ENCODE measurements at places on chromosomes 6 and 20.

GRCh38 chr20:6693178-6693807 lies 74.2 kb upstream of the BMP2 start:
- no peak for DNase-seq

DNA sequence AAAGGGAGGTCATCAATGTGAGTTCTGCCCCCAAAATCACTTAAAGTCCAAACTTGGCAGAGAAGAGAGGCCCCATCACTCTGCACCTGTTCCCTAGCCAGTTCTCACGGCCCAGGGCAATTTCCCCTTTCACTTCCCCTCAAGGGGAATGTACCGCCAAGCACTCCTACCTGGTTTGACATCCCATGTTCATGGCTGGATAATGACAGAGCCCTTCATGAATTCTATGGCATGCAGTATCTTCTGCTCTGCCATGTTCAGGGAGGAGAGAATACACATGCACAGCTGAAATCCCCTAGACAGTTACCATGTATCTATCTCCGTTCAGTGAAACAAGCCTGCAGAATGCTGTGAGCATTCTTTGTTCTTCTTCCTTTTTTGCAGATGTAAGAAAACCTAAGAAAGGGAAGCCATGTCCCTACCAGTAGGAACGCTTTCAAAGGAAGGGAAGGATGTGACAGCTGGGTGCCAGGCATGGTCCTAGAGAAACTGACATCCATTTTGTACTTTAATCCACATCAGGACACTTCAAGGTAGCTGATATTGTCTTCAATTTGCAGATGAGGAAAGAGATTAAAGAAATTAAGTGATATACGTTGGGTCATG lies 79.8 kb upstream of the ARID1B start:
- no peak for DNase-seq

DNA sequence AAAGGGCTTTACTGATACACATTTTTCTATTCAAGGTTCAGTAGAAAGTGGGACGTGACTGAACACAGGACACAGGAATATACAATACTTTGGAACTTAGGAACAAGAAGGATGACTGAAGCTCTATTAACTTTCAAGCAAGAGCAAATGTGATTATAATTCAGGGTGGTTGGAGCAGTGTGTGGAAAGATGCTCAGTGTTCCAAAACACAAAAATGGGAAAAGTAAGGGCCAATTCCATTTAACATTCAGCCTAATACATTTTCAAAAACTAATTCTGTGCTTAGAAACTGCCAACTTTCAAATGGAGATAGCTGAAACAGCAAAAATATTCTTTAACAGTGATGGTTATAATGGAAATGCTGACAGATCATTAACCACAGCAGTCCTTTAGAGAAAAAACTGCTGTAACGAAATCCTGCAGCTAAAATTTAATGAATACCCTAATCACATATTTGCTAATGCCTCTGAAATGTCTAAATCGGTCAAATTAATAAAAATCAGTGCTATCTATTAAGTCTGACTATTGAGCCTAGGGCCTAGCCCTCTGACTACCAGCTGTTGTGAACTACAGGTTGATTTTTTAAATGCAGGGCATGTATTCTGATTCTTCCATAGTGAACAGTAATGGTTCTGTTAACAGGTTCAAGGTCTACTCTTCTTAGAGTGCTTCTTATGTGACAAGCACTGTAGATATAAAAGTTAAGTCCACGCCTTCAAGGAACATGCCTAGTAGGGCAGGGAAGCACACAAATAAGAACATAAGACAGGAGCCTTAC lies 45.9 kb downstream of the RARS2 start:
- no peak for DNase-seq

GRCh38 chr20:32761831-32762753 lies at the start of gene DNMT3B:
Gene DNMT3B (plus strand): TSS chr20:32762385. CDS start chr20:32780324, 17,939 bp downstream.
- DNase-seq, result peak; percentile 81

GRCh38 chr6:43830775-43831174 lies 60.8 kb downstream of the VEGFA start:
- DNase-seq, result no peak

GRCh38 chr6:125053809-125054208 lies 91.6 kb downstream of the RNF217 start:
- DNase-seq, result no peak

GRCh38 chr6:170443151-170443662 lies 109.9 kb downstream of the PSMB1 start:
- no peak for DNase-seq

DNA sequence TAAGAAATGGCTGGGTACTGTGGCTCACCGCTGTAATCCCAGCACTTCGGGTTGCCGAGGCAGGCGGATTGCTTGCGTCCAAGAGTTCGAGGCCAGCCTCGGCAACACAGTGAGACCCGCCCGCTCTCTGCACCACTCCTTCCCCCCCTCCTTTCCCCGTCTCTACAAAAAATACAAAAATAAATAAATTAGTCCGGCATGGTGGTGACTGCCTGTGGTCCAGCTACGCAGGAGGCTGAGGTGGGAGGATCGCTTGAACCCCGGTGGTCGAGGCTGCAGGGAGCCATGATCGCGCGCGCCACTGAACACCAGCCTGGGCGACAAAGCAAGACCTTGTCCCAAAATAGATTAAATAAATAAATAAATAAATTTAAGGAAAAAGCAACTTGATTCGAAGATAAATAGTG lies 448 bp upstream of the RNF114 start:
- no peak for DNase-seq

- no peak for DNase-seq
Observed at GRCh38 chr6:118353564-118353963, 194.5 kb upstream of the PLN start.

GRCh38 chr6:92428448-92428847 lies 990.9 kb downstream of the EPHA7 start:
- no peak for DNase-seq

GRCh38 chr6:167130008-167130677 lies 7.2 kb downstream of the CCR6 start:
- DNase-seq, result no peak
